Cardiac septum (tissue), 1 donor: ENCODE measurements at places on chromosomes 2 and 18.

GRCh38 chr2:65582364-65582763 is 150.0 kb upstream of the SPRED2 start:
- DNase-seq = no peak

DNA sequence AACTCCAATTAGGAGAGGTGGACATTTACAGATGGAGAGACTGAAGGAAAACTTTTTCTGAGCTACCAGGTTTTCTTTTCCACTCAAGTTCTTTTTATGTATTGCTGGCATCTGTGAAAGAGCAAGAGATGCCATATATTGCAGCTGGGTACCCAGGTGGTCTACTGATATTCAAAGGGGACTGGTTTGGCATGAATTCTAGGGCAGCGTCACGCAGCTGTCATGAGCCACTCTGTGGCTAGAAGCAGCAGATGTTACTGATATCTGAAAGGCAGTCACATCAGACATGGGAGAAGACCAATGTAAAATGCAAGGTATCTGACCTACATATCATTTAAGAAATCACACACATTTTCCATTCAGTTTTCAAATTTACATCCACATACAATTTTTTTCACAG is 408.8 kb downstream of the GALNT13 start:
- DNase-seq = no peak

GRCh38 chr18:36808681-36809080 is 20.1 kb downstream of the TPGS2 start:
- no peak for DNase-seq

- no peak for DNase-seq
Measured at GRCh38 chr18:61333746-61334490, 688 bp downstream of the CDH20 start.

- DNase-seq = no peak
Measured at GRCh38 chr2:69083235-69083748, 70.3 kb downstream of the ANTXR1 start.

GRCh38 chr2:208311954-208312353 is 45.9 kb downstream of the PIKFYVE start:
- no peak for DNase-seq

GRCh38 chr2:127640082-127641072 is 5.6 kb upstream of the GPR17 start:
- DNase-seq = no peak

GRCh38 chr18:54416436-54416835 is 58.7 kb downstream of the C18orf54 start:
- no peak for DNase-seq

DNA sequence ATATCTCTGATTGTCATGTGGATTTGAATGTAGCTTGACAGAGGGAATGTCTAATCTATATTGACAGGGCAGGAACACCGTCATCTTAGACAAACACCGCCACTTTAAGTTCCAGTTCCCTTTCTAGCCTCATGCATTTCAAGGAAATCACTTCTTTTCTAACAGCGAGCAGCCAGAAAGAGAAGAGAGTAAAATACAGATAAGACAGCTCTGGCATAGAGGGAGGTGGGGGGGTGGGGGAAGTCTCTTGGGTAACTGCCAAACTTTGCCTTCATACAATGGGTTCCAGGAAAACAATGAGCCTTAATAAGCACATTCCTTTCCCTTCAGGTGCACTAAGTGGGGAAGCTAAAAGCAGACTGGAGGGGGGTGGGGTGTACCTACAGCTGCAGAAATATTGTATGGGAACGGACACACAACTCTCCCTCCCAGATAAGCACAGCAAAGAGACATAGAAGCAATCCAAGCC is 37.2 kb downstream of the CASP10 start:
- DNase-seq = no peak

GRCh38 chr18:48142994-48143393 is 212.5 kb upstream of the SMAD2 start:
- no peak for DNase-seq

DNA sequence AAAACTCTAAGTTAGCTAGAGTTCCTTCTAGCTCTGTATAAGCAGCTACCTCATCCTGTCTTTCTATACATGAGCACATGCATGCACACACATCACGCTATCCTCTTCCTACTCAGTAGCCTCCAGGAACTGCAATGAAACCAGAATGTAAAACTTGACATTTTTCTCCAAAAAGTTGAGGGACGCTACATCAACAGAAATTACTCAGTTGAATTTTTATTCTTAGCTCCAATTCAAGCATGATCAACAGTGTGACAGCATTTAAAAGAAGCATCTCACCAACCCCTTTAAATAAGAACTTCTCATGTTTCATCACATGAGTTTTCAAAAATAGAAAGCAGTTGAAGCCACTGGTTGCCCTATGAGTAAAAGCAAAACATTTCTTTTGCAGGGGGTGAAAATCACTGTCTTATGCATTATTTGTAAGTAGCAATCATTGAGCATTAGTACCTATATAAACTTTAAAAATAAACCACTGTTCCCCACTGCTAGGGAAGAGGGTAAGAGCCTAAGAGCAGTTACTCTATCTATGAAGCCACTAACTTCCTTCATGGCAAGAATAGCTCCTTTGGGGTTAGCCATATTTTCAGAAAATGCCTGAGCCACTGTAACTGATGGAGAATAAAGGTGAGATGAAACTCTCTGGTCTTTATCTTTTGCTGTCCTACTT is 77.9 kb upstream of the ARL5A start:
- DNase-seq = no peak

- DNase-seq = no peak
Measured at GRCh38 chr2:48399828-48400552, 130.0 kb upstream of the STON1 start.

GRCh38 chr18:59140302-59140885 is 710 bp downstream of the SEC11C start:
- DNase-seq = no peak

DNA sequence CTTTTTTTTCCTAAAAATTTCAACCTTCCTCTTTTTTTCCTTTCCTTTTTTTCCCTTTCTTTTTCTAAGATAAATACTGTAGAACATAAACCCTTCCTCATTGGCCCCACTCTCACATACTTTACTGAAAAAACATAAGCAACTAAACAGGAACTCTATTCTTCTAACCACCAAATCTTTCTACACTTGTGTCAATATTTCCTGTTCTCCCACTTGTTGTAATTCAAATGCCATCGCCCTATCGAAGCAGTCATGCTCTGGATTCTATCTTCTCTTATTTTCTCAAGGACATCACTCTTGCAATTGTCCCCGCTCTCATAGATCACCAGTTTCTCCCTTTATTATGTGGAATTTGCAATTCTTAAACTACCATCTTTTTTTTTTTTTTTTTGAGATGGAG is 20.2 kb upstream of the SSB start:
- DNase-seq = no peak

GRCh38 chr2:172513524-172513900 is 42.4 kb upstream of the PDK1 start:
- no peak for DNase-seq

DNA sequence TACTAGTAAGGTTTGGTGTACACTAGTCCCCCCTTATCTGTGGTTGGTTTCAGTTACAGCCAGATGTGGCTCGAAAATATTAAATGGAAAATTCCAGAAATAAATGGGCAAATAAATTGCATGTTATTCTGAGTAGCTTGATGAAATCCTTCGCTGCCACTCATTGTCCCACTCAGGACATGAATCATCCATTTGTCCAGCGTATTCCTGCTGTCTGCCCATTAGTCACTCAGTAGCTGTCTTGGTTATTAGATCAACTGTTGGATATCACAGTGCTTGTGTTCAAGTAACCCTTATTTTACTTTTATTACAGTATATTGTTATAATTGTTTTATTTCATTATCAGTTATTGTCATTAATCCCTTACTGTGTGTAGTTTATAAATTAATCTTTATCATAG is 21.7 kb downstream of the ZDBF2 start:
- no peak for DNase-seq

DNA sequence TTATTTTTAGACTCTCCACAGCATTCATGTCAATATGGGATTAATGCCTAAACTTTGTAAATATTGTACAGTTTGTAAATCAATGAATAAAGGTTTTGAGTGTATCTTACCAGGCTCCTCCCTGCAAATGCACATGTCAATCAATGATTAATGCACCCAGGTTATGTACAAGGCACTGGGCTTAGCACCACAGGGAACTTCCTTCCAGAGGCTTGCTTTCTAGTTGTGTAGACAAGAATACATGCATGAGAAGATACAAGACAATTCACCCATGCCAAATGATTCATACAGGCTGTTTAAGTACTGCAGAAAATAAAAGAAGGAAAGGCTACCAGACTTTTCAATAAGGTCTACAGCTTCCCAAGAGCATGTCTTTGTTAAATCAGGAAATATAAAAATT is 114.1 kb downstream of the MMADHC start:
- DNase-seq = no peak

GRCh38 chr2:104408266-104408665 is 445.6 kb upstream of the POU3F3 start:
- DNase-seq = no peak

- DNase-seq = no peak
Measured at GRCh38 chr2:235008584-235009044, 56.8 kb downstream of the SH3BP4 start.

DNA sequence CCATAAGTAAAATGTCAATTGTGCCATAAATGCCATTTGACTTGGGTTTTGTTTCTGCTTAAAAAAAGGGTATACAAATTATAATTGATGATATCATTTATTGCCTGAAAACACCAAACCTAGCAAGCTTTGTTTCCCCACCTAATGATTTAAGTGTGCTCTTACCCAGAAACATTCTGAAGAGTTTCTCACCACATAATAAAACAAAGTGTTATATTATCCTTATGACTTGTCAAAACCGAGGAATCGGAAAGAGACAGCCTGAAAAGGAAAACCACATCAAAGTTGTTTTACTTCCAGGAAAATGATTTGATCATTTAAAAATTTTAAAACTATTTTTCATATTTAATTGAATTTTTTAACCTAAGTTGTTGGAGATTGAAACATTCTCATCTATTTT is 170.5 kb upstream of the SLC39A10 start:
- no peak for DNase-seq

DNA sequence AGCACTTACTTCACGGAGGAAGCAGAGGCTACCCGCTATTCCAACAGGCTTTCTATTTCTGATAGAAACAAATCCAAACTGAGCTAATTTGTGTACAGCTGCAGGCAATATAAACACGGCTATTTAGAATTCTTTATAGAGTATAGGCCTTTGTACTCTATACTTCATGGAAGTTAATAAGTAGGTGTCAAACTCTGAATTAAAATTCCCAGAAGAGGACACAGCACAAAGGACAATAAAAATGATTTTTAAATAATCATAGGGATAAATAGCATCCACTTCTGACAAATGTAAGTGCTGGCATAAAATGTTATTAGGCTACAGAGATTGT is 261.5 kb downstream of the AFF3 start:
- no peak for DNase-seq

- DNase-seq = no peak
Measured at GRCh38 chr18:22272242-22272641, 102.9 kb downstream of the GATA6 start.

GRCh38 chr2:26521054-26521912 is 43.4 kb upstream of the OTOF start:
- peak; percentile 46 for DNase-seq

- DNase-seq = no peak
Measured at GRCh38 chr18:77161383-77161782, 28.8 kb upstream of the MBP start.

DNA sequence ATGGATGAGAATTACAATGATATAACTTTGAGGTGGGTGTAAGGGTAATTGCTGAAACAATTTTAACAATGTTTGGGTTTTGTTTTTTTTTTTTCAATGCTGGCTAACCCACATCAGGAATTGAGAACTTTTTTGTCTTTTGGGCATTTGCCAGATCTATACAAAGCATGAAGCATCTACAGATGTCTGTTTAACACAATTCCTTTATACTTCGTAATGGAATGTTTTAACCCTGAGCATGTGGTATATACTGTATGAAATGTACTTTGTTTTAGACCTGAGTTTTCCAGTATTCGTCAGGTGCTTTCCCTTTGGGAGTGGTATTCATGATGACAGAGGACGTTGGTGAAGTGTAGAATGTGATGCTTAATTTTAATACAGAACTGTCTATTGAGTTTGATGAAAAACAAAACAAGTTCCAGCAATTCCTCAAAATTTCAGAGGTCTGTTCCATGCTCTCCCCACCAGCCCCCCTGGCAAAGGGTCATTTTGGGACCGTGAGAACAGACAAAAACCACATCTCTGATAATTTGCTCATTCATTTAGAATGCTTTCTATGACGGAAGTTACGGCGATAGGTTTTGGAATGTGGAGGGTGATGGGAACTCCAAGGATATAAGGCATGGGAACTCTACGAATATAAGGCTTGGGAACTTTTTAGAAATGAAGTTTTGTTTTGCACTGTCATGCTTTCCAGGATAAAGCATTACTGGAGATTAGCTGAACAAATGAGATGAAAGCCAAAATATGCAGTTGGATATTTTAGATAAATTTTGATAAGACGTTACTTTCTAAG is 14.1 kb downstream of the LIMS1 start:
- no peak for DNase-seq

GRCh38 chr2:148814143-148814859 is 60.7 kb upstream of the KIF5C start:
- DNase-seq = no peak

DNA sequence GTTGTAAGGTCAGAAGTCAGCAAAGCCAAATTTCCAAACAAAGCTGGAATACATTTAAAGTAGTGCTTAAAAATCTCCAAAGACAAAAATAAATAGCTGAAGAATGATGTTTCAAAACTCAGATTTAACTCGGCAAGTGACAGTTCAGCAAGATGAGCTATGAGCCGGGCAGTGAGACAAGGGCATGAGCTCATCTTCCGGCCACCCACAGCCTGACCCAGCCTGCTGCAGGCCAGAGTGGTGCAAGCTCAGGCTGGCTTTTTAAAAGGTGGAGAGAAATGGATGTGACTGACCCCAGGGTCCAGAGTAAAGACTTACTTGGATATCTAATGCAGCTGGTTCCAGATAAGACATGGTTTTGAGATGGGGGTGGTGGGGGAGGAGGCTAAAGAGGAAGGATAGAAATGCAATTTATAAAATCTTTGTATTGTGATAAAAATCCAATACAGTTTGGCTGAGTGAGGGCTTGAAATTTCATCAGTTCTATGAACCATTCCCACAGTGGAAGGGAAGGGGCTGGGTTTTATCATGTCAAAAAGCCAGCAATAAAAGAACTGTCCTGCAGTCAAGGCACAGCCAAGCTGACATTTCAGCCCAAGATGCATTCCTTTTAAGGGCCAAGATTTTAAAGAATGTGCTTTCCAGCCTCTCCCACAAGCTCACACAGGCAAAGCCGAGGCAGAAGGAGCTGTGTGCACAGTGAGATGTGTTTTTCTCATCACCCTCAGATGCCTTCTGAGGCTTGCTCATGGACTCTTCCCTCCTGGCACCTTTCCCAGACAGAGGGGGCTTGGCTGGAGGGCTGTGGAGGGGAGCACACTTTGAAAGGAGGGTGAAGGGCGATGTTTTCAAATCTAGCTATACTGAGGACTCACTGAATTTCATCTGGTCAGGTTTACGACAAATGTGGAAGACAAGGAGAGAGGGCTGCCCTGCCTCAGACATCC is 97.9 kb upstream of the KLHL29 start:
- DNase-seq = no peak
